CD8-positive, alpha-beta T cell (primary cell): ENCODE measurements at places on chromosomes 2 and 18.

- DNase-seq, result no peak
Observed at GRCh38 chr2:110903548-110903947, 171.2 kb downstream of the ACOXL start.

DNA sequence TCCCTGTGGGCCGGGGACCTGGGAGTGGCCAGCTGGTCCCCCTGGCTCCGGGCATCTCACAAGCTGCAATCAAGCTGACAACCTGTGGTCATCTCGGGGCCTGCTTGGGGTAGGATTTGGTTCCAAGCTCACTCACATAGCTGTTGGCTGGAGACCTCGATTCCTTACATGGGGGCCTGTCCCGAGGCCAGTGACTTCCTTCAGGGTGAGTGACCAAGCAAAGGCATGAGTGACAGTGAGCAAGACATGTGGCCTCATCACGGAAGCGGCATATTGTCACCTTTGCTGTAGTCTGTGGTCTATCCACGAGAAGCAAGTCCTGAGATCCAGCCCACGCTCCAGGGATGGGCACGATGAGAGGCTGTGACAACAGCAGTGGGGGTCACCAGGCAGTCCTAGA is 131.4 kb upstream of the ID2 start:
- DNase-seq, result no peak

DNA sequence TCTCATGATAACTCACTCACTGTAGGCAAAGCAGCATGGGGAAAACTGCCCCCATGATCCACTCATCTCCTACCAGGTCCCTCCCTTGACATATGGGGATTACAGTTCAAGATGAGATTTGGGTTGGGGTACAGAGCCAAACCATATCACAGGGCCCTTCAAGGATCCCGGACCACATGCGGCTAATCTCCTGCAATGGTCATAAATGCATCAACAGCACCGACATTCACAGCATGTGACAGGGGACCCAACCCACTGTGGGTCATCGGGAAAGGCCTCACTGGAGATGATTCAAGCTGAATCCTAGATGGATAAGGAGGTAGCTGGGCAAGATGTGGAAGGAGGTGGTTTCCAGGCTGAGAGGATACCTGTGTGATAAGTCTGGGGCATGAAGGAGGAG is 129.4 kb downstream of the MYO5B start:
- no peak for DNase-seq

DNA sequence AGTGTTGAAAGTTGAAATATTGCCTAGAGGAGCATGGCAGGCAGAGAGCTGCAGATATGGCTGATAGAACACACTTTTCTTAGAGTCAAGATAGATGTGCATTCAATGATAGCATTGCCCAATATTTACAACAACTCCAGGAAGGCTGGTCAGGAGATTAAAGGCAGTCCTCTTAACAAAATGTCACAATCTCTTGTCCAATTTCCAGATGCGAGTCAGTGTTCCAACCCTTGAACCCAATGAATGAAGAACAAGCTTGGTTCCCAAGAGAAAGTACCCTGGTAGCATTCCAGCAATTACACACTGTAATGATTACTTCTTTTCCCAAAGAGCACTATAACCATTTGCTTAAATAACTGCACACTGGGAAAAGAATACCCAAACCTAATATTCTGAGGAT is 839.4 kb upstream of the VRK2 start:
- DNase-seq, result no peak

- DNase-seq, result no peak
Observed at GRCh38 chr2:73859721-73860586, 31.2 kb downstream of the STAMBP start.
